ENCODE measurements at places on chromosomes 4 and X.

GRCh38 chr4:86963697-86964096 lies 28.9 kb downstream of the AFF1 start:
- DNase-seq, result no peak

DNA sequence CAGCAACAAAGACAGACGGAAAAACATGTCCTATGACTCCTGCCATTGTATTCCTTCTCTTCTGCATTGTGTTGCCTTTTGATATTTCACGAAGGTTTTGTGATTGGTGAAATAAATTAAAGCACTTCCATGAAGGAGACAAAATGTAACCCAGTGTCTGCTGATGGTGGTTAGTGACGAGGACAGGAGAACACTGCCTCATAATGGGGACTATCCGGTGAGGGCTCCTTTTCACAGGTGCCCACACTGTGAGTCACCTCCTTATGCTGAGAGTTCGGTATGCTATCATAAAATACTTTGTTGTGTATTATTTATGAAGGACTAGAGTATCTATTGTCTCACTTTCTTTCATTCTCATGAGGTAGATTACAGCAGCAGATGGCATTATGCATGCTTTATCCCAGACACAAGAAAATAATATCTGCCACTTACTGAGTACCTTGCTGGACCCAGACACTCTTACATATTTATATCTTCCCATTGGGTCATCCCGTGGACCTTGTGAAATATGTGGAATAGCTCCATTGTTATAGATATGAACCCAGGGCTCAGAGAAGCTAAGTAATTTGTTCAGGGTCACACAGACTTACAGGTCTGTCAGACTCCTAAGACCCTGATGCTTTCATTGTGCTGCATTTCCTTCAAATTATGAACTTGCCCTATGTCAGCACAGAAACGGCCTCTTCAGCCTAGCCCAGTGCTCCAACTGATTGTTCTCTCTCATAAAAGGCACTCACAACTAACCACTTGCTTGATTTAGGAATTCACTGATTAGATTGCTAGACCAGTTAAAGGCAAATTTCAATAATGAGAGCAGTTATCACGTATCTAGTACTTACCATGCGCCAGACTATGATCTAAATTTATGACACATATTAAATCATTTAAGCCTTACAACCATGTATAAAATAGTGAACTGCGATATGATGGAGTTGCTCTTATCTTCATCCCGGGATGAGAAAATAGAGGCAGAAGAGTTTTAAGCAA lies 31.2 kb downstream of the PLS3 start:
- DNase-seq, result no peak

DNA sequence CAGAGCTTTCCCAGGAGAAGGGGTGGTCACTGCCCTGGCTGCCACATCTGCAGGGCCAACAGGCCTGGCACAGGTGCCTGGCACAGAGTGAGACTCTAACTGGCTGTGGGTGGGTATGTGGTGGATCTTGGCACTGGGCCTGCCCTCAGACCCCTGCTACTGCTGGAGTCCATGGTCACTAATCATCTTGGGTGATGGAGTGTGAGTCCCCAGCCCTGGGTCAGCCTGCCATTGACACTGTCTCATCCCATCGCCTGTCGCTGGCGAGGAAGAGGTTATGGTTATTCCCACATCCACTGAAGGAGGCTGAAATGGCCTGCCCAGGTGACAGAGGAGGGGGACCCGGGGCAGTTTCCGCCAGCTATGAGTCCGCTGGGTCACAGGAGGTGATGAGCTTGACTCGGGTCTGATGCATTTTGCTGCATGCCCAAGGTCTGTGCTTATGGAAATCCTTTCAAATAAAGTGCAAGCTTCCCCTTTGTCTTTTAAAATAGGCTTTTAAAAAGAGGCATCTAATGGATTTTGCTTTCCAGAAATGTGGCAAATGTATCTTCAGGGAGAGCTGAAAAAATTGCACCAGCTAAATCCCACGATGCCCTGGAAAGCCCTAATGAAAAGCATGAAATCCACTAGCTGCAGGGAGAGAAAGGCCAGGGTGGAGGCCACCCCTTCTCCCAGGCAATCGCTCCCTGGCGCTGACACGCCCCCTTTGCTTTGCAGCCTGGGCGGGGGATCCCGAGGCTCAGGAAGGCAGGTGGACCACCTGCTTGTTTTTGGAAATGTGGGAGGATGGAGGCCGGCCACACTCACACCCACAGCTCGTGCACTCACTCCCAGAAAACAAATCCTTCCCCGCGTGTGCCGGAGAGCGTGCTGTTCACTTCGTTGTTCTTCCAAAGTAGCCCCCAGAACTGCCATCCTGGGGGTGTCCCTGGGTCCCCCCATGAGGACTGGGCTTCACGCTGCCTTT lies 54.9 kb downstream of the ABLIM2 start:
- no peak for DNase-seq

DNA sequence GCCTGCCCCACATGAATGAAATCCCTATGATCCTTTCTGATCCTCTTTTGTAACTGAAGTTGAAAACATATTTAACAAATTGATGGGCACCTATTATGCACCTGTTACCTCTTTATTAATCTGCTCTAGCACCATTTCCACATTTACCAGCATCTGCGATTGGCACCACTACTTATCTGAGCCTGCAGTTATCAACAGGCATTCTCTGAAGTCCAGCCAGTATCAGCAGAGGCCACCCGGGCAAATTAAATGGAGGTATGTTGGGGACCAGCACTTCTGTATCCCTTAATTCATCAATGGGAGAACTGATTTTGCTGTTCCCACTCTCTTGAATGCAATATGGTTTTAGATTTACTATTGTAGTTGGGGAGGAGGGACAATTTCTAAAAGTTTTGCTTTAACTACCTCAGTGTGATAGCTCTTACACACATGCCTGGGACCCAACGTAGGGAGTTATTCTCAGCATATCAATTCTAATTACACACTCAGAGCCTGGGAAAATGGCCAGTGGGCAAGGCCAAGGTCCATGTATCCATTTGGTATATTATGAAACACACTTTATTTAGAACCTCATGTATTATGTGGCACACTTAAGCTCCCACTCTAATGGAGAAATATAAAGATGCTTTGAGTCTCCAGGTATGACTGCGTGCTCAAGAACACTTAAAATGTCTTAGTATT lies 1927.1 kb upstream of the PCDH7 start:
- DNase-seq, result no peak

- no peak for DNase-seq
These were observed 373.7 kb downstream of the AR start for GRCh38 chrX:67917421-67918010.

- DNase-seq, result no peak
These were observed 36.0 kb downstream of the CXCL8 start for GRCh38 chr4:73776321-73776729.

- DNase-seq, result no peak
These were observed 94.5 kb upstream of the DHRSX start for GRCh38 chrX:2595258-2595657.

DNA sequence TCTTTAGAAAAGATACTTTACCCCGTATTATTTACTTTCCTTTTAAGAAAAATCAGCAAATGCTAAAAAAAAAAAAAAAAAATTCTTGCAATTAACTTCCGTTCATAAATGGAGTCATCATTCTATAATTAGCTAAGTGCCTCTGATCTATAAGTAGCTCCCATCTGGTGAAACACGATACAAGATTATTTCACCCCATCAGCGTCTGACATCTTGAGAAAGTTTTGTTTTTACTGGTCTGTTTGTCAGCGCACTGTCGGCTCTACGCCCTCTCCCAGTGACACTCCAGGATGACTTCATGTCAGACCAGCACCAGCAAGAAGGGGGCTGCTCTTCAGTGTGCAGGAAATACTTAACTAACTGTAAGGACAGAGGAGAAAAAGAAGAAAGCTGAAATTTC lies 108.3 kb downstream of the AFAP1 start:
- DNase-seq, result no peak

DNA sequence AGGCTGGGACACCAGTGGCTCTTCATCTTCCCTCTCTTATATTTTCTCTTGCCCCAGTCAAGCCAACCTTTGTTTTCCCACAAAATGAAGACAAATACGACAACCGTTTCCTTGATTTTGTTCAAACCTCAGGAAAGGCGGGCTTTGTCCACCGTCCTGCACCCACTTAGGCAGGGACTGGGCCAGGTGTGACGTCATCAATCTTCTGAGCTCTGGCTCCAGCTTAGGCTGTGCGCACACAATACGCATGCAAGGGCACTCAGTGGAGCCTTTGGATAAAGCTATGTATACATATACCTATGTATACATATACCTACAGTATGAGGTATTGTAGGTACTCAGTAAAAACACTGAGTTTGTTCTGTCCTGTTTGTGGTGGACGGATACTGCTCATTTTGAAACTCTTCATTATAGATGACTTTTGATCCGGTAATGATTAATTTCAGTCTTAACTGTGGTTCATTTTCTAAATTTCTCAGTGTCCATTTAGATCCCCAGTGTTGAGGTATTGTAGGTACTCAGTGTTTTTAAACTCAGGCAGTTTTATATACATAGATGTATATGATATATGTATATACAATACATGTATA lies 194.9 kb downstream of the MGST2 start:
- no peak for DNase-seq

GRCh38 chrX:129659861-129660260 lies 5.1 kb upstream of the APLN start:
- DNase-seq, result no peak

GRCh38 chr4:63211776-63212479 lies 1197.3 kb downstream of the TECRL start:
- DNase-seq, result no peak

- DNase-seq, result no peak
These were observed 158.8 kb downstream of the AFAP1 start for GRCh38 chr4:7780751-7781348.

- DNase-seq, result no peak
These were observed 61.8 kb downstream of the C4orf50 start for GRCh38 chr4:5956285-5957021.

DNA sequence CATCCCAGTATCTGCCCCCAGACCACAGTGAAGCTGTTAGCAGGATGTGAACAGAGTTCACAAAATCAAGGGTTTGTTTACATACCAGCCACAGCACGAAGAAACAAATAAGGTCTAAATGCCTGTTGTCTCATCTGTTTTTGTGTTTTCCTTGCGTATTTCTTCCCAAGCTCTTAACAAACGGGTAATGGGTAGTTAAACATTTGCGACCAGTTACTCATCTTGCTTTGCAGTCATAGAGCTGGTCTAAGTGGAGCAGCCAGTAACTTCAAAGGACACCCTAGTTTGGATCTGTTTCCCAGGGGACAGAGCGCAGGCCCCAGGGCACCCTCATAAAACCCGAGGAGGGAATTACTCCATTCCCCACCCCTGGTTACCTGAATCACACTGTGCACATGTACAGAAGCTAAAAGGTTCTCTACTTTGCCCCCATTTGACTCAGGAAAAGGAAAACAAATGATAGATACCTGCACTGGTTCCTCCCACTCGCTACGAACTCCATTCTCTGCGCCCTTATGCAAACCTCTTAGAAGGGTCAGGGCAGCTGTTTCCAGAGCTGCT lies 68.8 kb downstream of the MAML3 start:
- no peak for DNase-seq

DNA sequence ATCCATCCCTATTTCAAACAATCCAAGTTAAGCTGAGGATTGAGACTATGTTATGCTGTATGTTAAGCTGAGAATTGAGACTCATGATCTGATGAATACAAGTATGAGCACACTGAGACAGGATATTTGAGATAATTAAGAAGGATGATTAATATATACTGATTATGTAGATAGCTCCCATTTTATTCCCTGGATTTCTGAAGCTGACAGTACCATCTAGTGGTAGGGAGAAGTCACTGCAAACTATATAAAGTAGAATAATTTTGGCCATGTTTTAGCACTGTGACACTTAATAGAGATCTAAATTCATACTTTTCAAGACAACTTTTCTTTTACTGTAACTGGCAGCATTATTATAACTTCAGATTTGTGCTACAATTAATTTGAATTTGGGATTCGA lies 63.8 kb upstream of the HPRT1 start:
- no peak for DNase-seq

DNA sequence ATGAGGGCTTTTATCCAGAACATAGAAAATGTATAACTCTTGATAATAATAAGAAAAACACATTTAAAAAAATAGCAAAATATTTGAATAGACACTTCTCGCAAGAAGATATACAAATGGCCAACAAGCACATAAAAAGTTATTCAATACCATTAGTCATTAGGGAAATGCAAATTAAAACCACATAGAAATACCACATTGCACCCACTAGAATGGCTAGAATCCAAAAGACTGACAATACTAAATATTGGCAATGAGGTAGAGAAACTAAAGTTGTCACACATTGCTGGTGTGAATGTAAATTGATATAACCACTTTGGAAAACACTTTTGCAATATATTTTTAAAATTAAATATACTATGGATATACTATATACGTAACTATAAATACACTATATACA lies 754.3 kb upstream of the MAGEB2 start:
- DNase-seq, result no peak

GRCh38 chr4:118340109-118340508 lies 12.7 kb downstream of the PRSS12 start:
- no peak for DNase-seq

DNA sequence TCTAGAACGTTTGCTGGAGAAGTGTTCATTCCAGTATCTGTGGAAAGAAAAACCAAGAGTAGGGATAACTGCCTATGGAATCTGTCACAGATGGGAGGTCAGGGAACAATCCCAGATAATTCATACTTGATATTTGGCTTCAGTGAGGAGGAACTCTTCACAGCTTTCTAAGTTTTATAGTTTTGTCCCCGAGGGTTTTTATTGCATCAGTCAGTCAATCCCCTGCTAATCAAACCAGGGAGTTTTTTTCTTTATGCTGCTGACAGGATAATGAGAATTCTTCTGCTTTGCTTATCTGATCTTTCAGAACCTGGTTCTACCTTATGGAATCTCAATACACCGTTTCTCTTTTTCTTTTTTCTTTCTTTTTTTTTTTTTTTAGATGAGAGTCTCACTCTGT lies 633 bp upstream of the TRIML2 start:
- DNase-seq, result no peak

DNA sequence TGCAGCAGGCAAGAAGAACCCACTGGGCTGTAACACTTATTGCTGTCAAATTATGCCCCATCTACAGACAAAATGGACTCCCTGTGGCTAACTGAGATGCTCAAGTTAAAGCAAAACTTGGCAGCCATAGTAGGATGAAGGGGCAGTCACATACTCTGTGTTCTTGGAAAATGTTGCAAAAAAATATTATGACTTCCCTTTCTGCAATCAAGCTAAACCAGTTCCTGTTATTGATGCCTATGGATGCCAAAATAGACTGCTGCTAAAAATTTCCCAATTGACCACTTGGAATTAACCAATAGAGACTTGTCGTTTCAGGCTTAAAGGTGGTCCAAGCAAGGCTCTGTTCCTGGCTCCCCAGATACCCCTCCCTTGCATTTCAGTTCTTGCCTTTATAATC lies 49.5 kb downstream of the IQCM start:
- no peak for DNase-seq

GRCh38 chr4:46994007-46994405 lies 625 bp upstream of the GABRA4 start:
- DNase-seq, result no peak

DNA sequence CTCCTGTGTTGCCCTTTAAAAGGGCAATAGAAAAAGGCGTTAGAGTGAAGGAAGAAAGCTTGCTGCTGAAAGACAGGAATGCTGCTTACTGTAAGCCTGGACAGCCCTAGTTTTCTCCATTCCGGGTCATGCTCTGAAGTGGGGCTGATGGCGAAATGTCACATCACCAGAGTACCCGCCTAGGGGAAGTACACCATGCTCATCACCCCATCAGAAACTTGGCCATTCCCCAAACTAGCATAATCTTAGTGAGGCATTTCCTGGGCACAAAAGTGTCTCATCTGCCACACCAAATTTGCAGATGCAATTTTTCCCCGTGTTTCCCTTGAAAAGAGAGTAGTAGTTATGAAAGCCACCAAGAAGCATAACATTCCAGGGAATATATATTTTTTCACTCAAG lies 47.8 kb upstream of the CAMK2D start:
- no peak for DNase-seq

- DNase-seq, result no peak
These were observed 18.4 kb downstream of the MSMO1 start for GRCh38 chr4:165345666-165346417.
